Cortex of kidney (tissue), 1 donor: ENCODE measurements at places on chromosomes 4 and X.

DNA sequence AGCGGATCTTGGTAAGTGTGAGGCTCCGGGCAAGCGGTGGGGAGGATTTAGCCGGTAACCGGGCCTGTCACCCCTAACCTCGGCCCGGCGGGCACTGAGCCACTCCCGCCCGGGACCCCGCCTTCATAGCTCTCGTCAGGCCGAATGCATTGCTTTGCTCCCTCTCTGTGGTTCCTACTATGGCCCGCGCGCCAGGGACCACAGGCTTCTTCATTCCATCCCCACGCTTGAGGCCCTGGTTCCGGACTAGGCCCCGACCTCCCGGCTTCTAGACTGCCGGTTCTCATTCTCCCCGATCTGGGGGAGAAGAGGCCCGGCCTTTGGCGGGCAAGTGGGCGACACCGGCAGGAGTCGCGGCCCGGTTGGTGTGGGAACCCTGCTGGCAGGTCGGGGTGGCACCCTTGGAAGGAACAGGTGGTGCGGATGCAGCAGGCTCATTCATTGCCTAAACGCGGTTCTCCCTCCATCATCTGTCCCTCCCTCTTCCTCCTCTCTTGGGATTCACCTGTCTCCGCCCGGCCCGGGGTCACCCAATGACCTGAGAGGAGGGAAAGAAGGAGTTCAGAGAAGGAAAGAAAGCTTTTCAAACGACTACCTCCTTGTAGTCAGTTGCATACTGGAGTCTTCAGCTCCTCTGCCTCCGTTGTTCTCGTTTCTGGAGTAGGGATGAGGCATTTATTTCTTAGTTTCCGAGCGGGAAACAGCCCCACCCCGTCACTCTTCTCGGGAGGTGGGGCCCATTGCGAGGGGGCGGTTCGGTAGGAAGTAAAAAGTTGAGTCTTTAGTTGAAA lies at the start of gene NDUFC1:
Gene NDUFC1, minus strand, starts transcription at position 657 of the 791 bp plus-strand sequence. CDS start 6,679 bp downstream, outside the sequence.
- DNase-seq, result no peak

GRCh38 chr4:150402871-150403272 lies 179.1 kb upstream of the MAB21L2 start:
- no peak for DNase-seq

DNA sequence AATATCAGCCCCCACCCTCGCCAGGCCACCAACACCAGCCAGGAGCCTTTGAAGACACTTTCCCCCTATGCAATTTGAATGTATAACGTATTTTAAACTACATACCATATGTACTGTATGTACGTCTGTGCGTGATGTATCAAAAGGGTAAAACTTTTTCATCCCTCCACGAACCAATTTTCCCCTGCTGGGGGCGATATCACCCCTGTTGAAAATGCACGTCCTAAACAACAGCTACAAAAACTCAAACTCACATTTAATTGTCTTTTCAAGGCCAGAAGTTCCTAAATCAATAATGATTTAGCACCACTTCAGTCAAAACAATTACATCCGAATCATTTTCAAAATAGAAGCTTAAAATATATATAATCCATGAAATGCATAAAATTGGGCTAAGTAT lies 1.4 kb downstream of the VEGFD start:
- DNase-seq, result no peak

DNA sequence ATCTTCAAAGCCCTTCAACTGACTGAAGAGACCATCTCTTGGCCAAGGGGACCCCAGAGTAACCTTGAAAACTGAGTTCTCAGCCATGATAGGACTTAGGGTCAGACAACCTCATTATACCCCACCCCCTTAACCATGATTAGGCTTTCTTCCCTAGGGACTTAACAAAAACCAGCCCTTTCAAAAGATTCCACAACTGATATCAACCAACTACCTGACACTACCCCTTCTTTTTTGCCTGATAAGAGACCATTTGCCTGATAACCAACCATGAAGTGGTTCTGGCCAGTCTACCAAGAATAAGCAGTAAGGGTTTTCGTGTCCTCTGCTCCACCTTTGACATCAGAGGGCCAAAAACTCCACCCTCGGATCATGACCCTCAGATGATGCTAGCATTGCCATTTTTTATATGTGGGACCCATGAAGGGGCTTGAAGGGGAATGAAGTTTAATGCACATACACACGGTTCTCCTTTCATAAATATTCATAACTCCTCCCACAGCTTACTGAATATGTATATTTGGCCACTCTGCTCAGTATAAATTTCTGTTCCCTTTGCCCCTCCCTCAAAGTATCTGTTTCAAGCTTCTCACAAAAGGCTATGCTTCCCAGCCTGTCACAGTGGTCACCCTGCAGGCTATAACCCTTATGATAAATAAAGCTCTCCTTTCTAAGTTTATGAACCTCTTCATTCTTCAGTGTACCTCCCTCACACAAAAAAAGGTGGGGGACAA lies 12.3 kb downstream of the TBCK start:
- DNase-seq, result no peak

- DNase-seq, result no peak
Observed at GRCh38 chr4:19214591-19215186, 1037.0 kb upstream of the SLIT2 start.

DNA sequence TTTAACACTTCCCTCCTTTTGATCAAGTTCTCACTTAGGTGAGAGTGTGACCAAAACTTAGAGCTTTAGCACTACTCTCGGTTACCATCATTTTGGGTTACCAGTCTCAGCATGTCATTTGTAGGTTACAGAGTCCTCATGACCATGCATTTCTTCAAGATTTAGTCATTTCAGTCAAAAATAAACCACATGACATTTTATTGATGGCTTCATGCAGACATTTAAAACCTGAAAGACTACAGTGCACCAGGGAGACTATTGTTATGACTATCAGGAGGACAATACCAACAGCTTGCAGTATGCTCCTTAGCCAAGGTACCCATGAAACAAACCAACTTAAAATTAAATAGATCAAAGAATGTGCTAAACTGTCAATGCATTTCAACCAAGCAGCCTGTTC lies 498.1 kb upstream of the FSTL5 start:
- DNase-seq, result no peak

DNA sequence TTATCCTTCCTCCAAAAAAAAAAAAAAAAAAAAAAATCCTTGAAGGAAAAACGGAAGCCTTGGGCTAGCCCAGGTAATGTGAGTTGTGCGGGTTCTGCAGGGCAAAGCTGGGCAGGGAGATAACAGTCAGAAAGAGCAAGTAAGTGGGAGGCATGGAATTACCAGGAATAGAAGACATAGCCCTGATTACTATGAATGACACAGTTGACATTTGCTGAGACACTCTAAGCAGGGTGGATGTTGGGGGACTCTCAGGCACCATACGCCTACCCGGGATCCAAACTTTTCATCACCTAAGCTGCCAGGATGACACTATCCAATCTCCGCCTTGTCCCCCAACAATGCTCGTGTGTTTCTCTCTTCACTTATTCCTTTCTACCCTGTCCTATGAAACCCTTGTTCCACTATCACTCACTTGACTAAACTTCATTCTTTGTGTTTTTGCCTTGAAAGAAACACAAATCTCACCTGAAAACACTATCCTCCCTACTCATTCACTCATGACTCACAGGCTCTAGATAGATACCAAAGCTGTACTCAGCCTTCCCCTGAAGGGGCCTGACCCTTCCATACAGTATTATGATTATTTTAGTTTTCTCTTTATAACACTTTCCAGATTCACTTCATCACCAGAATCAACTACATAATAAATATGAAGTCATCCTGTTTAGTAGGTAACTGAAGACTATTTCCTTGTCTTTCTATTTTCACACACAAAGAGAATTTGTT lies 158.4 kb downstream of the INPP4B start:
- DNase-seq, result no peak

DNA sequence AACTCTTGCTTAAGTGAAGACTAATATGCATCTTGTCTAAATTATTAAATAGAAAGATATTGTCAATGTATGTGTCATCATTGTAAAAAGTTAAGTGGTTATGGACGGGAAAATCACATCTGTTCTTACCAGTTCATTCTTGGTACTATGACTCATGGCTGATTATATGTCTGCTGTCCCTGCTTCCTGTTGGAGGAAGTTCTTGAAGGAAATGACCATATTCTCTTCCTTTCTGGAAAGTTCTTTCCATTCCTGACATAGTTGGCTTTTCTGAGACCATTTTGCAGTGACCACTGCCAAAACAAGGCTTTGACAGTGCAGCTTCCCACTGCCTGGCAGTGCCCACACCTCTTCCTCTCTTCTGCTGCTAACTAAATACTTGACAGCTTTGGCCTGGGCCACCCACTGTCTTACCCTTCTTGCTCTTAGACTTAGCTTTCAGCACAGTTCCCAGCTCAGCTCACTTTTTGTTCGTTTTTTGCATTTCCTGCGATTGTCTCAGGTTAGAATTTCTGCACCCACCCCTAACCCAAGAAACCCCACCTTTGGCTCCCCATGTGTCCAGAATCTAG lies 13.2 kb upstream of the CLDN24 start:
- no peak for DNase-seq

GRCh38 chrX:69900491-69900890 lies 149.2 kb downstream of the AWAT2 start:
- no peak for DNase-seq

- no peak for DNase-seq
Observed at GRCh38 chr4:39502019-39502663, 25.1 kb downstream of the UGDH start.

GRCh38 chr4:101237773-101238172 lies 109.6 kb downstream of the PPP3CA start:
- no peak for DNase-seq

- no peak for DNase-seq
Observed at GRCh38 chr4:162791226-162791625, 375.5 kb downstream of the NAF1 start.
